Activated naive CD4-positive, alpha-beta T cell treated with anti-CD3 and anti-CD28 coated beads for 36 hours (primary cell): ENCODE measurements at places on chromosomes 2 and 18. TPM values are rescaled to one million over a fixed set of nuclear protein-coding genes. Genes with fewer than 3 reads are reported as not detected.

Gene ARHGAP15
- 90.1 TPM for total RNA-seq

Gene SOX11
- not detected for total RNA-seq

Gene ASB18
- total RNA-seq: not detected

Gene KCNS3
- total RNA-seq: 0.22 TPM

Gene SPHKAP
- total RNA-seq: not detected

Gene UPP2
- total RNA-seq: not detected
